ENCODE measurements at places on chromosomes 3 and 15.

GRCh38 chr3:138389841-138390581, 41.6 kb downstream of the MRAS start:
- no peak for DNase-seq

DNA sequence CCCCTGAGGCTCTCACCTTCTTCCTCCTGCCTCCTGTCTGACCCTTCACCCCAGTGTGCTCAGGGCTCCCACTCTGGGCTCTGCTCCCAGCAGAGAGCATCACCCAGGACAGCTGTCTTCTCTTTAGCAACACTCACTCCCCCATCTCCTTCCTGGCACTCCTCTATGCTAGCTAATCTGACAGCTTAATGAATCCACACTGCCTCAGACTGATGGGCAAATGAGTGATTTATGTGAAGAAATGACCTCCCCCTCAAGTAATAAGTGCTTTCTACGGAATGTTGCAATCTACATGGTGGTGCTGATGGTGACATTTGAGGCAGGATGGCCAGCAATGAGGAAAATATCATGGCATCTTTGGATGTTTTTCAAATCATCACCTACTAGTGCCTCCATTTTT, 83.6 kb downstream of the LSM3 start:
- no peak for DNase-seq

GRCh38 chr3:18252578-18252977, 172.6 kb downstream of the SATB1 start:
- DNase-seq, result peak; percentile 3

- no peak for DNase-seq
These were observed 19.9 kb upstream of the PDE8A start for GRCh38 chr15:84961707-84962106.

Measured in NAMALWA (cell line).